Stimulated activated naive CD4-positive, alpha-beta T cell (primary cell): ENCODE measurements at places on chromosomes 12 and 14.

DNA sequence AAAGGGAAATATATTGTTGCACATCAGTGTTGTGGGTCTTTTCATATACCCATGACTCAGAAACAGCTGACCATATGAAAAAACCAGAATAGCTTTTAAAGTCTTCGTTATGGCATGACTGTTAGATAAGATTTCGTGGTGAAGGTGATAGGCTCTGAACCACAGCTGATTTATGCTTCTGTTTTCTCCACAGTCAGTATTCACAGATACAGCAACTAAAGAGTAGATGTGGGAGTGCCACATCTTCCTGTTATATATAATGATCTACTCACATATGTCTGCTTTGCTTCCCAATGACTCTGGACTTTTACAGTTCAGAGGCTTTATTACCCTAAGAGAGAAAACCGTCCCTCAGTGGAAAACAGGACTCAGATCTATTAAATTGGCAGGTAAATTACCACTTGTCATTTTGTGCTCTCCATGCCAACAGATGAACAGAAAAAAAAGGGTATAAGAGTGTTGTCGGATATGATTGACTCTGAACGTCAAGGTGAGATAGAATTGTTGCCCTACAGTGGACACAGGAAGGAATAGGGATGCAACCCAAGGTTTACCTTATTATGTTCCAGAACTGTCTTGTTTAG lies 1037.1 kb downstream of the GALC start:
- no peak for DNase-seq

- DNase-seq = no peak
Measured at GRCh38 chr12:639566-639965, 23.7 kb downstream of the NINJ2 start.

- DNase-seq = peak; percentile 99
Measured at GRCh38 chr14:63641473-63642228, at the start of gene WDR89. Gene WDR89 (minus strand): TSS chr14:63641871. CDS start chr14:63599942, 41,929 bp downstream.

- no peak for DNase-seq
Measured at GRCh38 chr12:66739940-66740651, 61.2 kb upstream of the GRIP1 start.

DNA sequence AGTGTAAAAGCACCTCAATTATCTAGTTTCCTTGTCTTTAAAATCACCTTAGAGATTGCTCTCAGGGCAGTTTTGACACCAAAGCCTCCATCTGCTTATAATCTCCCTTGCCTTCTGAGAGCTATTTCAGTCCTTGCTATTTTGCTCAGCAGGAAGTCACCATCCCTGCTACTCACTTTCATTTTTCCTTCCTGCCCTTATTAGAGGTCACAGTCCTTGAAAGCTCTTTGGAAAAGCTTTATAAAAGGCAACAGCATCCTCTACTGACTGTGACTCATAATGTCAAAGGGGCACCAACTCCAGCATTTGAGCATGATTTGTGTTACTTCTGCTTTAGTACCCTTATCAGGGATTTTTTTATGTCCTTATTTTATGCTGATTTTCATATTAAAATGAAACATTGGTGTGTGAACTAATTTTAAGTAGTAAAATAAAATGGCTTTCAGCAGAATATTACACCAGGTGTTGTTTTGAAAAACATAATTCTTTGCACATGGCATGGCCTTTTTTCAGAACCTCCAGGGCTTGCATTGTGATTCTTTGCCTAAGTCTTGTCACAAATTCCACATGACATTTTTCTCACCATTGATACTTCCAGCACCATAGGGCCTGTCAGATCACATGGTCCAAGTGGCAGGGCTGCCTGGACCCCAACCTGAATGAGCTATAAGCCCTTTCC lies 213.0 kb downstream of the ADAMTS20 start:
- no peak for DNase-seq

- DNase-seq = no peak
Measured at GRCh38 chr12:94099632-94100031, 48.7 kb upstream of the PLXNC1 start.

- peak; percentile 58 for DNase-seq
Measured at GRCh38 chr14:51652168-51653078, 713 bp downstream of the FRMD6 start.

DNA sequence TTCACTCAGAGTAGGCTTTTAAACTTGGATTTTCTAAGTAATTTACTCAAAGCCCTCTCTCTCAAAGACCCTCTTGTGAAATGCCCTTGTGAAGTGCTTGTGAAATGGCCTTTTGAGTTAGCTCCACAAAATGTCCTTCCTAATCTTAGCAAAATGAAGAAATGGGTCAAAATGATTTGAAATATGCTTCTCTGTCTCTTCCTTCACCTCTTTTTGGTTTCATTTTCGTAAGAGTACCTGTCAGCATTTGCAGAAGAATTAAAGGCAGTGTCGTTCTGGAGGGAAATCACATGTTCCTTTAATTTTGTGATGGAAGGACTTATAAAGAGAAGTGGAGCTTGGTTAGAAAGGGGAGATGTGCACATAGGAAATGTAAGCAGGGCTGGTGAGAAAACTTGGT lies 93.7 kb downstream of the HMGA2 start:
- no peak for DNase-seq

DNA sequence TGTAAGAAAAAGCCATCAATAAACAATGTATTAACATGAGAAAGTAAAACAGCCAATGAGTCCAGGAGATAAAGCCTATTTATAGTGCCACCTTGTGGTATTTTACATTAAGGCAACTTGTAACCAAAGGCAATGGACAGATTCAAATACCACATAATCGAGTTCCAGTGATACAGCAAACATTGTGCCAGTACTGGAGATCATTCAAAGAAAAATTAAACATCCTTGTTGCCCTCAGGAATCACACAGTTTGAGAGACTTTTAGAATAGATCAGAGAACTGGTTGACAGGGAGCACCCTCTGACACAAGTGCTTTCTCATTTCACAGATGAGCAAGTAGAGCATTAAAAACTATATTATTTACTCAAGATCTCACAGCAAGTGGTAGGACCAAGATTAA lies 98.1 kb downstream of the DDHD1 start:
- DNase-seq = peak; percentile 36

- no peak for DNase-seq
Measured at GRCh38 chr12:106629797-106630659, 47.2 kb downstream of the RFX4 start.

DNA sequence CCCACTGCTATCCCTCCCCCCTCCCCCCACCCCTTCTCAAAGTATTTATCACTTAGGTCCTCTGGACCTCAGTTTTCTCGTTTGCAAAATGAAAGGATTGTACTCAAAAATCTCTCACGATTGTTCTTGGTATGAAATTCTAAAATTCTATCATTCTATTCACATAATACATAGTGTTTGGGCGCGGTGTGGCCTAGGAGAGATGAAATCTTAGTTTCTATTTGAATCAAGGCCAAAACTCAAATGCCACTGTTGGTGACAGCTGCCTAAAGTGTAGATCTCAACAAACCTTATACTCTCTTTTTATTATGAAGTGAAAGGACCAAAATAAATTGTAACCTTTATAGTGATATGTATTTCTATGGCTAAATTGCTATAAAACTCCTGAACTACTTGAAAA lies 23.7 kb upstream of the YAF2 start:
- no peak for DNase-seq

DNA sequence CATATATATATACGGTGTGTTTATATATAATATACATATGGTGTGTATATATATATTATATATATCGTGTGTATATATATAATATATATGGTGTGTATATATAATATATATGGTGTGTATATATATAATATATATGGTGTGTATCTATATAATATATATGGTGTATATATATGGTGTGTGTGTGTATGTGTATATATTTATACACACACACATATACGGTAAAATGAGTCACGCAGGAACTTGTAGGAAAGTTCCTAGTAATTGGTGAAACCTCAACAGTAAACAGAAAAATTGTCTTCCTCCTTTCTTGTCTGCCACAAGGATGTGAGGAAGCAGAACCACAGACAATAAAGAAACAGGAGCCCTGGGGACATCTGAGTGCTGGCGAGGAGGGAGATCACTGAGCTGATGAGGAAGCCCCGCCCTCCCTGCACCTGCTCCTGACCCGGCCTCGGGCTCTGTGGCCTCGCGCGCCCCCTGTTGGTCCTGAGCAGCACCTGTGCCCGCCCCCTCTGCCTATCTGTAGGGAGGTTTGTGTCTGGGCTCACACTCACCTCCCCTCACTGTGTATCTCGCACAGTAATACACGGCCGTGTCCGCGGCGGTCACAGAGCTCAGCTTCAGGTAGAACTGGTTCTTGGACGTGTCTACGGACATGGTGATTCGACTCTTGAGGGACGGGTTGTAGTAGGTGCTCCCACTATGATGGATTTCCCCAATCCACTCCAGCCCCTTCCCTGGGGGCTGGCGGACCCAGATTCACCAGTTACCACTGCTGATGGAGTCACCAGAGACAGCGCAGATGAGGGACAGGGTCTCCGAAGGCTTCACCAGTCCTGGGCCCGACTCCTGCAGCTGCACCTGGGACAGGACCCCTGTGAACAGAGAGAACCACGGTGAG lies 1079.4 kb downstream of the TMEM121 start:
- peak; percentile 79 for DNase-seq

GRCh38 chr14:87992346-87992717 lies 650 bp downstream of the GALC start:
- no peak for DNase-seq

DNA sequence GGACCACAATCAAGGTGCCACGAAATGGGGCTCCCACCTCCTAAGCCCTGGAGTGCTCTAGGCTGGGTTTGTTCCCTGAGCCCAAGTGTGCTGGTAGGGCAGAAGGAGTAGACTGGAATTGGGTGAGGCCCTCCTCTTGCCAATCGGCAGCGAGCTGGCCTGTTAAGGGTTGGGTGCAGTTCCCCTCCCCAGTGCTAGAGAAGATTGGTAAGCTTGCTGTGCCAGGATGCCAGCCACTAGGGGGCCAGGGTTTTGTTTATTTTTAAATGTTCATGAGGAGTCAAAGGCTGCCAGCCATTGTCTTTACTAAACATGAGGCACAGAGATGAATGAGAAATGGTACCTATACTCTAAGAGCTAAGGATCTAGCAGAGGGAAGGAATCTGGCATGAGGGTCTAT lies 79.7 kb downstream of the SPTB start:
- no peak for DNase-seq

- no peak for DNase-seq
Measured at GRCh38 chr12:42679466-42679865, 89.9 kb upstream of the PRICKLE1 start.

- DNase-seq = no peak
Measured at GRCh38 chr14:68297039-68297438, 477.5 kb downstream of the RAD51B start.

DNA sequence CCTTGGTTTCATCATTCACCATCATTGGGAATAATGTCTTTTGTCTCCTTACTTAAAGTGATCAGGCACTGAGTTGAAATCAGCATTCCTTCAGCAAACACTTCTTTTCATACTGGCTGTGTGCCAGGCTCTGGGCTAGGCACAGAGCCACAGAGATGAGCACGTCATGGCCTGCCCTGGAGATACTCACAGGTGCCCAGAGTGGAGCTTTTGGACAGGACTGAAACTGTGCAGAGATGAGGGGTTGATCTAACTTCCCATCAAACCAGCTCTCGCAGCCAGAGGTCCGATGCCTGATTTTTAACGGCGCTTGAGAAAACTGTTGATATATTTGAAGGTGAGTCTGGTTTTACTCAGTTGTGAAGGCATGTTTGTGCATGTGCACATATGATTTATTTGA lies 43.1 kb downstream of the CACNA1C start:
- no peak for DNase-seq

DNA sequence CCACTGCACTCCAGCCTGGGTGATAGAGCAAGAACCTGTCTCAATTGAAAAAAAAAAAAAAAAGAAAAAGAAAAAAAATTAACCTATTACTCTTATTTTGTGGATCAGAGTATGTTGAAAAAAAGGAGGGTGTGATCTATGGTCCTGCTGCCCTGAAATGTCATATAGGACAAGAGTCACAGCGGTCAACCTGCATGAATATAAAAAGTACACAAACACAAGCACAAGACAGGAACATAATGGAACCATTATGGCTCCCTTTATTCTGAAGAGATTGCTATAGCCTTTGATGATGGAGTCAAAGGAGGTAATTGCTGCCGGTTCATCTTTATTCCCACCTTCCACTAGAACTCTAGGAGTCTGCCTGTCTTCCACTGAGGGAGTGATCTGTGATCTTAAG lies 96.9 kb downstream of the NTN4 start:
- DNase-seq = no peak

DNA sequence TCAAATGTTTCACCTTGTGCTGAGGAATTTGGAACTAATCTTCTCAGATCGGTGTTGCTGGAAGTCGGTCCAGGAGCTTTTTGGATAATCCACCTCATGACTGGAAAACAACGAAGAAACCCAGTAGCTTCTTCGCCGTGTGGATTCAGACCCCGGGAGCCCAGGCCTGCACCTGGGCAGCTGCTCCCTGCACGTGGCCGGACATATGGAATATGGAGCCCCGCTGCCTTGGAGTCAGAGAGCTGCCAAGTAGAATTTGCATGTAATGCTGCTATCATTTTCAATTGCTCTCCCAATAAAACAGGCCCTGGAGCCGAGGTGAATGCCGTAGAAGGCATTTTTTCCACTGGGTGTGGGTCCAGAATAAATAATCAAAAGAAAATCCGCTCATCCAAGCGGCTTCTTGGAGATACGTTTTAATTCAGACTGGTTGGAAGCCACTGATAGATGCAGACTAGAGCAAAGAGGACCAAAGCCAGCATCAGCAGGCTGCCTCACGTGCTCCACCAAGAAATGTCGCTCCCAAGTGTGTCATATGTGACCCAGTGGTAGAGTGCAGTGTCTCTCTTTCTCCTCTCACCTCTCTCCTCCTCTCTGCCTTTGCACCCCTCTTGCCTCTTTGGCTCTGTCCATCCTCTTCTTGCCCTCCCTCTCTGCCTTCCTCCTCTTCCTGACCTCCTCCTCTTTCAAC lies 115.3 kb downstream of the ZNF664 start:
- DNase-seq = no peak

GRCh38 chr14:22837114-22837749 lies 847 bp downstream of the MMP14 start:
- peak; percentile 34 for DNase-seq

- peak; percentile 88 for DNase-seq
Measured at GRCh38 chr14:100078997-100079725, 13.9 kb downstream of the EVL start.

GRCh38 chr14:22540811-22541360 lies 48.1 kb downstream of the DAD1 start:
- DNase-seq = no peak

GRCh38 chr14:99274346-99275221 lies 2.6 kb upstream of the BCL11B start:
- peak; percentile 57 for DNase-seq
